Fibroblast of the conjunctiva (primary cell): ENCODE measurements at places on chromosomes 7 and 10.

DNA sequence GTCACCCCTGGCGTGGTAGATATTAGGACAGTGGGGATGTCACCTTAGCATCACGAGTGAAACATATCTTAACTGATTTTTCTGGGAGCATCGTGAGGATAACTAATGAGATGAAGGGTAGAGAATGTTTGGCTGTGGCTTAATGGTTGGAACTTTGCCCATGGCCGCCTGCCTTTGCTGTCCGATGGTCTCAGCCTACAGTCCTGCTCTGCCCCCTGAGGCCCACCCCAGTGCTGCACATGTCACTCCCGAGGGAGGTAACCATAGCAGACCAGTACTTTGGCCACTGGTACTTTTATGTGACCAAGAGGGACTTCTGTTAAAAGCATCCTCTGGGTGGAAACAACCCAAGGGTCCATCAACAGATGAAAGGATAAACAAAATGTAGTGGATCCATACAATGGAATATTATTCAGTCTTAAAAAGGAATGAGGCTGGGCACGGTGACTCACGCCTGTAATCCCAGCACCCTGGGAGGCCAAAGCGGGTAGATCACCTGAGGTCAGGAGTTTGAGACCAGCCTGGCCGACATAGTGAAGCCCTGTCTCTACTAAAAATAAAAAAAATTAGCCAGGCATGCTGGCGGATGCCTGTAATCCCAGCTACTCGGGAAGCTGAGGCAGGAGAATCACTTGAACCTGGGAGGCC lies 58.4 kb downstream of the TACR2 start:
- no peak for DNase-seq

DNA sequence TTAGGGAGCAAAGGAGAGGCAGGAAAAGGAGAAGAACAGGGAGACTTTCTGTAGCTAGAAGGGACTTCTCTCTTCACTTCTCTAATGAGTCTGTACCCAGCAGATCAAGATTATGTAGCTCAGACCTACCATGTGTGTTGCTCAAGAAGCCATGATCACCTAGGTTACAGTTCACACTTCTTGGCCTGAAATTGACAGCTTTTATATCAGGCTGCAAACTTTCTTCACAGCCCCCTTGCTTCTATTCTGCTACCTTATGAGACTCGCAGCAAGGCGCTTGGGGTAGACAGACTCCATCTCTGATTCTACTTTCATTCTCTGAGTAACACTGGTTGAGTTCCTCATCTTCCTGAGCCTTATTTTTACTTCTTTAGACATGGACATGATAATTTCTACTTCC lies 19.6 kb upstream of the GIMAP2 start:
- no peak for DNase-seq

DNA sequence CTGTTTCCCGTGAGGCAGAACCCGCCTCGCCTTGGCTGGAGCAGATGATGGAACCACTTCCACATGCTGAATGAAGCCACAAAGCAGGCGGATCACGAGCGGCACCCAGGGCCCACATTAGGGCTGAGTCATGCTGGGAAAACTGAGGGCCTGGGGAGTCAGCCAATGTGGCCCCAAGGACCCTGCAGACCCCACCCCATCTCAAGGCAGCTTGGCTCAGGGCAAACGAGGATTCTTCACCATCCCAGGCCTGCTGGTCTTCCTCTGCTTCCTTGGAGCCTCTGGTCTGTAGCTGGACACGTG lies 488.0 kb downstream of the DNAJB6 start:
- DNase-seq: no peak

DNA sequence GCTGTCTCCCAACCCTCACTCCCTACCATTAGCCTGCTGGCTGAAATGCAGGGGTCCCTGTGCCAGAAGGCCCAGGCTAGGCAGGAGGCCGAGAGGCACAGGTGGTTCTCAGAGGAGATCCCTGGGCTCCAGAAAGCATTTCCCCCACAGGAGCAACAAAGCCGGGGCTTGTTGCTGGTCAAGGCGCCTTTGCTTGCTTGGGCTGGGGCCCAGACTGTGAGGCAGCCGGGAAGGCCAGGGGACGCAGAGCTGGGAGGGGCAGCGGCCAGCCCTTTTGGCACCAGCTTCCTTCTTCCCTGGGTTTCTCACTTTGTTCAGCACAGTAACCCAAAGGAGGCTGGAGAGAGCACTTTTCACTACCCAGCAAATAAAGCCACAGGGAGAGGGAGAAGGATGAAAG lies 48.6 kb downstream of the FBXW4 start:
- no peak for DNase-seq

DNA sequence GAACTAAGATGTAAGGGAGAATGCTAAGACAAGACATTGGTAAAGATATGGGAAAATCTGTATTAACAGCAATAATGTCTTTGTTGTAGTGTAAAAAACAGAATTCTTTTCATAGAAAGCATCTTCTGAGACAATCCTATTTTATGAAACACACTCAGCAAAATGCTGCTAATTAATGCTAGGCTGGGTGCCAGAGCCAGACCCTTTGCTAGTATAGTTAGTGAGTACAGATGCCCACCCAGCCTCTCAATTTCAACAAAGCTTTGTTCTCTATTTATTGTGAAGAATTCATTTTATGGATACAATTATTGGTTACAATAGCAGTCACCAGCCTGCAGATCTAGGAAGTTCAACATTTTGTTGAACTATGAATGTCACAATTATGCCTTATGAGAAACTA lies 131.0 kb downstream of the SEM1 start:
- DNase-seq: no peak

DNA sequence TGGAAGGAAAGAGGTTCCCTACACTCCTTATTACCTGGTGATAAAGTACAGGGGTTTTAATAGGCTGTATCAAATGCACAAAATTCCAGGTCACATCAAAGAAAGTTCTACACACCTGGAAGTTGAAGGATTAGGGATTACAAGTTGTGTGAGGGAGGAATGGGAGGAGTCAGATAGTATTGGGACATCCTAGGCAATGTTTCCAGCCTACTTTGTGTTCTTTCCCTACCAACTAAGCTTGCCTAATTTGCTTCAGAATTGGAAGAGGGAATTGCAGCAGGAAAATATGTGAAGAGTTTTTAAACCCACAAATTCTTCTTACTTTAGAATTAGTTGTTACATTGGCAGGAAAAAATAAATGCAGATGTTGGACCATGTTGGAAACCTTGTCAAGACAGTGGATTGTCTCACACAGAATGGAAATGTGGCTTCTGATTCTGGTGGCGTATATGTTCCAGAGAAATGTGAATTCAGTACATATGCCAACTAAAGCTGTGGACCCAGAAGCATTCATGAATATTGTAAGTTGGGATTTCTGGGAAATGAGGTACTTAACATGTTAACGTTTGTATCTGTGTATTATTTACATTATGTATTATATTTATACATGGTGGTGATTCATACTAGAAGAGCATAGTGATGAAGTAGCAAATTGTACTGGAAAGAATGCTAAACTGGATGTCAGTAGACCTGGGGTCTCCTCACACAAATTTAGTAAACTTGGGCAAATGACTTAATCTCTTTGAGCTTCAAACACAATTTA lies at the start of gene LIPM:
Gene LIPM, plus strand, starts transcription at position 208 of the 763 bp plus-strand sequence. Its CDS starts 167 bp downstream, at position 375.
- DNase-seq: no peak

GRCh38 chr10:80137920-80138319 lies 5.4 kb downstream of the PLAC9 start:
- DNase-seq: no peak

GRCh38 chr10:36712695-36713094 lies 412.7 kb upstream of the ANKRD30A start:
- DNase-seq: no peak

- DNase-seq: no peak
These were observed 76.7 kb downstream of the MACC1 start for GRCh38 chr7:20140291-20141001.

GRCh38 chr7:7190142-7190541 lies 7.8 kb downstream of the C1GALT1 start:
- DNase-seq: peak; percentile 31

GRCh38 chr7:7911369-7912123 lies 57.0 kb upstream of the GLCCI1 start:
- peak; percentile 59 for DNase-seq

DNA sequence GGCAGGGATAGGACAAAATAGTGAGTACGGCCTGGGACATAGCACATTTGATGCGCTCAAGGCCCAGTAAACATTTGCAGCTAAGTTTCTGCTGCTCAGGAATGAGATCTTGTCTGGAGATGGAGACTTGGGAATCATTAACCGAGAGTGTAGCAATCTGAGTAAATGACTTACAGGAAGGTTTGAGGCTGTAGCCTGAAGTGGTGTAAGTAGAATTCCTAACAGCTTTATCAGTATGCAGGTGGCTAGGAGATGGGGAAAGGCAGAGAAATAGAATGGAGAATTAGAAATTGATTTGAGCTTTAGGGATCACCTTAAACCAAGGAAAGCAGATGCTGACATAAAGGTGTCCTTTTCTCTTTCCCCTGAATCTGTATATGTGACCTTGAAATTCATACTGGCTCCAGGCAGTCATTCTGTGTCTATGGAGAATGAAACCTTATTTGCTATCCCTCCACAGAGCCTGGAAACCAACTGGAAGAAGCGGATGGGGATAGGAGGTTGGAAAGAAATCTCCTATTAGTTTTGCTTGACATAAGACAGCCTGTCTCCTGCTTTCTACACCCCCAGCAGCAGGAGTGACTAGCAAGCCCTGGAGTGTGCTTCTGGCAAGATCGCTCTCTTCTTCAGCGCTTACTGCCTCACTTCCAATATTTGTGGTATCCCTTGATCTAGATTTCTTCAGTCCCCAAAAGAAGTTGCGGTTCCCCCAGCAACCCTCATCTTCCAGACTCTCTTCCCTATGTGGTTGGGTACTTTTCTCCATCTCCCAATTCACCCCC lies 6.4 kb upstream of the PON2 start:
- DNase-seq: no peak
